ENCODE measurements at places on chromosomes 7 and 10.

DNA sequence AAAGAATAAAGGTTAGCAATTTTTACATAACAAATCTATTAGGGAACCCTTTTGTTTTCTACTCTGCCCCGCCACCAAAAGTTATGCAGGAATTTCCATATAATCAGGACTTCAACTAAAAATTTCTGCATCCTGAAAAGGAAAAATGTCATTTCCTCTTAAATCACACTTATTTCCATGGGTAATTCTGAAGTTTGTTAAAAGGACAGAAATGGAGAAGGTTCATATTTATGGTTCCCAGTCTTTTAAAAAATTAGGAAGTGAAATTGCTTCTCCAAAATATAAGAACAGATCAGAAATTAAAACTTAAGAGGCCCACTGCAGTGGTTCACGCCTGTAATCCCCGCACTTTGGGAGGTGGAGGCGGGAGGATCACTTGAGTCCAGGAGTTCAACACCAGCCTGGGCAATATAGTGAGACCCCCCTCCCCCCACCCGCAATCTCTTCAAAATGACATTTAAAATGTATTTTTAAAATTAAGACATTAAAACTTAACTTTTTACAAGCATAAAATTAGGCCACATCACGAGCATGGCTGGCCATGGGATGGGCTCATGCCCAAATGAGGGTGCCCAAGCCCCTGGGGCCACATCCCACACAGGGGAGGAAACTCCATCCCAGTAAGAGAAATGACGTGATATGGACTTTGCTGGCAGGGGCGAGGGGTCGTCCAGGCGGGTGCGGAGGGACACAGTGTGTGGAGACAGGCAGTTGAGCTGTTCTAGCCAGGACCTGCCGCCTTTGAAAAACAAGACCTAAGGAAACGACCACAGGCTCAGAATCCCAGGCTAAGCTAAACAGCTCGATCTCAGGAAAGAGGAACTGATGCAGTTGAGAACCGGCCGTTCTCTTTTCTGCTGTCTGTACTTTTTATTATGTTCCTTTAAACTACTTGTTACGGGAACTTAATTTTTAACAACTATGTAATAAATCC is 51.3 kb upstream of the NFE2L3 start:
- no peak for DNase-seq

GRCh38 chr7:116161728-116162127 is 48.6 kb upstream of the TES start:
- no peak for DNase-seq

DNA sequence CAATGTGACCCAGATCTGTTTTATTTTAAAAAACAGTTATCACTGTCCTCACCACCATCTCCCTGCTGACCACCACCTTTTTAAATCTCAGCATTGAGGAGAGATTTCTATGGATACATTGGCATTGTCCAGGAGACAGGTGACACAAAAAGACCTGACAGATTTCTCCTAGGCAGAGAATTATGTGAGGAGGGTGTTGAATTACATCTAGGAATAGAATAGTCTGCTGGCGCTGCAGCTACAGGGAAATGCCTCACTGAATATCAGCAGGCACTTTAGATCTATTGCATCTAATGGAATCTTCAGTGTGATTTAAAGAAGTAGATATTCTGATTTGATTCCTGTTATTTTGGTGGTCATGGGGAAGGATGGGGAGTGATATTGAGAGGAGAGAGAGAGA is 593.5 kb downstream of the NRG3 start:
- no peak for DNase-seq

DNA sequence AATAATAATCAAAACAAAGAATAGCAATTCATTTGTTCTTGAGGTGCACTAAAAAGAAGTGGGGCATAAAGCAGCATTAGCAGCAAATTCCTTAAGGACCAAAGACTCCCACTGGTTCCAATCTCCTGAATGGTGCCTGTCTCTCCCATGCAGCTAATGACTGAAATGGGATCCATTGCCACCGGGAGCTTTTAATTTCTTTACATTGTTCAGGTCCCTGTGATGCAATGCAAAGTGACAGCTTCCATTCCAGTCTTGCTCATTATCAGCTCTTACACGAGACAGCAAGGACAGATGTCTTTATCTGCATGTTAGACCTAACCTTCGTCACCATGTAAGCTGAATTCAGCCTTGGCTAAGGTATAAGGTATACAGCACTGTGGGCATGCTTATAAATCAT is 148.1 kb downstream of the POU6F2 start:
- no peak for DNase-seq

DNA sequence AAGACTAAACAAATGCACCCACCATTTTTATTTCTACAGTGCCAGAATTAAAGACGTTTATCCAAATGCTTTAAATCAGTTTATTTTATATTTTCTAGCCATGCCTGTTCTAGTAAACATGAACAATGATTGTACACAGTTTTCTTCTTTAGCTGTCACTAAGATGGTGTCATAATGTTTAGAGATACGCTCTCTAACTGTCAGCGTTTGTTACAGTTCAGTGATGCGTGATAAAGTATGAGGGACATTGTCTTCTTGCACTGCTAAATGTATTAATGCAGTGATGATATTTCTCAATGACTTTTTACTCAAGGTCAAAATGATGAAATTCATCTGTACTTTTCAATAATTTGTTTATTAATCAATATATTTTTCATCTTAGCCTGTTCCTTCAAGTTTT is 513.6 kb downstream of the ATRNL1 start:
- no peak for DNase-seq

DNA sequence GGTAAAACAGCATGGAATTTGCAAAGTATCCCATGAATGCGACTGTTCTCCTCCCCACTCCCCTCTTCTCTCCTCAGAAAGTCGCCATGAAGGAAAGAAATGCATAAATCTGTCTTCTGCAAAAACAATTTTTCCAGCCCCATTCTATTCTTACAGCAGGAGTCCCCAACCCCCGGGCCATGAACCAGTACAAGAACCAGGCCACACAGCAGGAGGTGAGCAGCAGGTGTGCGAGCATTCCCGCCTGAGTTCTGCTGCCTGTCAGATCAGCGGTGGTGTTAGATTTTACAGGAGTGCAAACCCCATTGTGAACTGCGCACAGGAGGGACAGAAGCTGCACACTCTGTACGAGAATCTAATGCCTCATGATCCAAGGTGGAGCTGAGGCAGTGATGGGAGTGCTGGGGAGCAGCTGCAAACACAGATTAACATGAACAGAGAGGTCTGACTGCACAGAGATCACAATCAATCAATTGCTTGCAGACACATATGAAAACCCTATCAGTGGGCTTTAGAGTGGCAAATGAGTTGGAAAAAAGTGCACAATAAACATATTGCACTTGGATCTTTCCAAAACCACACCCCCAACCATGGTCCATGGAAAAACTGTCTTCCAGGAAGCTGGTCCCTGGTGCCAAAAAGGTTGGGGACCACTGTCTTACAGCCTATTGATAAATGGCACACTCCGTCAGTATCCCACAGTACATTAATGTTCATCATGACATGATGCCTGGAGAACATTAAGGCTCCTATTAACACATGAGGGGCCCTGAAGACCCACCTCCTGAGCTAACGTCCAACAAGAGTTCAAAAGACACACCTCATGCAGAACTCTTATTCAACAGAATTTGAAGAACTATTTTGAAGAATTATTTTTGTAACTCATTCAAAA is 205.0 kb downstream of the PTPRN2 start:
- no peak for DNase-seq

DNA sequence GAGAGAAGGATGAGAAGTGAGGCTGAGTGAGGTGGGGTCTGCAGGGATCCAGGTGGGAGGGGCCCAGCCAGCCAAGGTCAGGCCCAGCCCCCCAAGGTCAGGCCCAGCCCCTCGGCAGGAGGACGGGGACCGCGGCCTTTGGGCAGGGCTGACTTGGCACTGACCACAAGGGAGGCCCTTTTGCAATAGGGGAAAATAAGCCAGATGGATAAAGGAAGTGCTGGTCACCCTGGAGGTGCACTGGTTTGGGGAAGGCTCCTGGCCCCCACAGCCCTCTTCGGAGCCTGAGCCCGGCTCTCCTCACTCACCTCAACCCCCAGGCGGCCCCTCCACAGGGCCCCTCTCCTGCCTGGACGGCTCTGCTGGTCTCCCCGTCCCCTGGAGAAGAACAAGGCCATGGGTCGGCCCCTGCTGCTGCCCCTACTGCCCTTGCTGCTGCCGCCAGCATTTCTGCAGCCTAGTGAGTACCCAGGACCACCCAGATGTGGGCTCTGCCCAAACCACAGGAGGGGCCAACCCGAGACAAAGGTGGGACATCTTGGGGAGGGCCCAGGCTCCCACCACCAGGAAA is at the start of gene PILRA:
PILRA (plus strand) TSS at position 227 of the 571 bp plus-strand sequence; CDS start at position 397, 170 bp downstream.
- no peak for DNase-seq

- no peak for DNase-seq
Observed at GRCh38 chr7:90842430-90842788, 246.3 kb downstream of the CDK14 start.

DNA sequence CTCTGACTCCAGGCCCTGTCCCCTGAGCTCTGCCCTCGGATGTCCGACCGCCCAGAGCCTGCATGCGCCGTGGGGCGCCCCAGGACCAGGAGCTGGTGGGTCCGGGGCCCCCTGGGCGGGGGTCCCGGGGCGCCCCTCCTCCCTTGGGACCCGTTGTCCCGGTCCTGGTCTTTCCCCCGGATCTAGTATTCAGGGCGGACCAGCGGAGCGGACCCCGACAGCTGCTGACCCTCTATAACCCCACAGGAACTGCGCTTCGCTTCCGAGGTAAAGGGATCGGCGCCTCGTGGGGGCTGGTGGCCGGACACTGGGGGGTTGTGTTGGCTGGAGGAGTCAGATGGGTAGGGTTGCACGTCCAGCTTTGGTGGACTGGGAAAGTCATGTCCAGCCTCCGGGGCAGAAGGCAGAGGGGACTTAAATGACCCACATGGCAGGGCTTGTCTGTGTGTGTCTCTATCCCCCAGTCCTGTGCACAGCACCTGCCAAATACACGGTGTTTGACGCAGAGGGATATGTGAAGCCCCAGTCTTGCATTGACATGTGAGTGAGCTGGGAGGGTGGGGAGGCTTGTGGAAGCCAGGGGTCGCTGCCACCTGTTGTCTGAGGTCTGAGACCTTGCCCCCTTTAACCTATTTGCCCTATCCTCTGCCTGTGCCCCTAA is 520 bp downstream of the MOSPD3 start:
- no peak for DNase-seq

GRCh38 chr10:45460235-45460878 is 86.3 kb downstream of the ALOX5 start:
- DNase-seq: no peak

DNA sequence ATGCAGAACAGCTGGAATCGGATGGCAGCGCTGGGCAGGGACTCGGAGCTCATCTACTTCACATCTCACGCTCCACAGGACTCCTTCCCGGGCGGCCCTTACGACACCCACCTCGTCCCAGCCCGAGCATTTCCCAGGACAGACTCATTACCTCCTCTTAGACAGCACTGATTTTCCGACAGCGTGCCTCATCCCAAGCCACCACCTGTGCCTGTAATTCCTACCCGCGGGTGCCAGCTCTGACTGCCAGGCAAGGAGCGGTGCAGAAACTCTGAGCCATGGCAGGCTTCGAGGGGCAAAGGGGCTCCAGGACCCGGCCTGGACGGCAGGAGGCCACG is 25.6 kb downstream of the GPER1 start:
- no peak for DNase-seq

DNA sequence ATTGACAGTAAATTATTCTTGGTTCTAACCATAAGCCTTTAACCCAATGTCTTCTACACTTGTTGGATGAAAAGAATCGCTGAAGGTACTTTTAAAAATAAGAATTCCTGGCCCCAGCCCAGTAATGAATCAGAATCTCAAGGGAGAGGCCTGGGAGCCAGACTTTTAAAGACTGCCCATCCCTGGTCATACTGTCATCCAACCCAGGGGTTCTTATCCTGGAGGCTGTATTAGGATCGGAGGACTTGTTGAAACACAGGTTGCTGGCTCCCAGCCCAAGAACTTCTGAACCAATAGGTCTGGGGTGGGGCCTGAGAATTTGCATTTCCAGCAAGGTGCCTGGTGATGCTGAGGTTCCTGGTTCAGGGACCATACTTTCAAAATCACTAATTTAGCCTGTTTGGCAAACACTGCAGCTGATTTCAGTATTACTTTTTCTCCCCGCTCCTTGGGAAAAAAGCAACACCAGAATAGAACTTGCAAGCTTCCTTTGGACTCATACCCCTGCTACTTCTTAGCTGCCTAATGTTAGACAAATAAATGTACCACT is 79.5 kb upstream of the FAM133B start:
- DNase-seq: no peak

- no peak for DNase-seq
Observed at GRCh38 chr10:132698761-132699391, 87.1 kb downstream of the NKX6-2 start.

- no peak for DNase-seq
Observed at GRCh38 chr7:118053353-118053752, 130.6 kb upstream of the LSM8 start.

- DNase-seq: peak; percentile 96
Observed at GRCh38 chr10:56360967-56361612, at the start of gene ZWINT. Gene ZWINT, minus strand, starts transcription at chr10:56361259. Its CDS starts 23 bp downstream, at chr10:56361236.

- no peak for DNase-seq
Observed at GRCh38 chr7:26653430-26654399, 210.7 kb downstream of the SKAP2 start.

DNA sequence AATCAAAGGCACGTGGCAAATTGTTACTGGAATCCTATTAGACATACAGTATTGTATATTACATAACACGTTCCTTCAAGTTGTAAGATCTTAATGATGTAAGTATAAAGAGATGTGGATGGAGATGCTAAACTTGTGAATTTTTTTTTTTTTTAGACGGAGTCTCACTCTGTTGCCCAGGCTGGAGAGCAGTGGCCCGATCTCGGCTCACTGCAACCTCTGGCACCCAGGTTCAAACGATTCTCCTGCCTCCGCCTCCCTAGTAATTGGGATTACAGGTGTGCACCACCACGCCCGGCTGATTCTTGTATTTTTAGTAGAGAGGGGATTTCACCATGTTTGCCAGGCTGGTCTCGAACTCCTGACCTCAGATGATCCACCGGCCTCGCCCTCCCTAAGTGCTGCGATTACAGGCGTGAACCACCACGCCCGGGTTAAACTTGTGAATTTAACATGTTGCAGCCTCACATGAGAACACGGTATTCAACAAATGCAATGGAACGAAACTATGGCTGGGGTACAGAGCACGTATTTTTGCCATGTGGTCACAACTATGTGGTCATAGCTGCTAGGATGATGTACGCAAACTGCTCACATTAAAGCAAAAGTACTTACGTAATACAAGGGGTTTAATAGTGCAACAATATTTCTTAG is 818 bp upstream of the SUPV3L1 start:
- no peak for DNase-seq

DNA sequence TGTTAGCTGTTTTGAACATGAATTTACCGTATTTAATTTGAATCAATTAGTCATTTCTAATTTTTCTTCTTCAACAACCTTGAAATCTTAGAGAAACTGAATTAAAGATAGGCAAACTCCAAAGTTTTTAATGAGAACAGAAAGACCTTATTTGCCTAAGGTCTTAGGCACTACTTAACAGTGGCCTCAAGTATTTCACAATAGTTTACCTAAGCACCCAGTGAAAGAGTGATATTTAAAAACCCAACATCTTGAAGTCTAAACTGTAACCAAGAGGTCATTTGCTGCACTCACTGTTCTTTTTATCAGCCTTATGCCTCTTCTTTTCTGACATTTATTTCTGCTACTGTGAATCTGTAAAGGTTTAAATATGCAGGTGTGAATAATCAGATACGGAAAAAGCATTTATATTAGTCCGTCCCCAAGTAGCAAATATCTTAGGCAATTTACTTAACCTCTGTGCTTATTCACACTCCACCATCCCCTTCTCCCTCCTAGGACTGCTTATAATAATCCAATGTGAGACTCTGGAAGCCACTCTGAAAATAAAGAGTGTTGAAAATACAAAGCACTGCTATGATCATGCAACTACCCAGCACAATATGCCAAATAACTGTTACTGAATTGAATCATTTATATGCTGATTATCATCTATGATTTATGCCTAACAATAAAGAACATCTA is 105.7 kb downstream of the ELAPOR2 start:
- no peak for DNase-seq

Measured in activated naive CD4-positive, alpha-beta T cell treated with anti-CD3 and anti-CD28 coated beads, Interleukin-2, amount 50 U/mL, for 72 hours (primary cell).